Stimulated activated CD8-positive, alpha-beta memory T cell treated with anti-CD3 and anti-CD28 coated beads, Interleukin-15, amount 100 ng/mL, for 24 hours (primary cell): ENCODE measurements at places on chromosomes 6 and 20.

DNA sequence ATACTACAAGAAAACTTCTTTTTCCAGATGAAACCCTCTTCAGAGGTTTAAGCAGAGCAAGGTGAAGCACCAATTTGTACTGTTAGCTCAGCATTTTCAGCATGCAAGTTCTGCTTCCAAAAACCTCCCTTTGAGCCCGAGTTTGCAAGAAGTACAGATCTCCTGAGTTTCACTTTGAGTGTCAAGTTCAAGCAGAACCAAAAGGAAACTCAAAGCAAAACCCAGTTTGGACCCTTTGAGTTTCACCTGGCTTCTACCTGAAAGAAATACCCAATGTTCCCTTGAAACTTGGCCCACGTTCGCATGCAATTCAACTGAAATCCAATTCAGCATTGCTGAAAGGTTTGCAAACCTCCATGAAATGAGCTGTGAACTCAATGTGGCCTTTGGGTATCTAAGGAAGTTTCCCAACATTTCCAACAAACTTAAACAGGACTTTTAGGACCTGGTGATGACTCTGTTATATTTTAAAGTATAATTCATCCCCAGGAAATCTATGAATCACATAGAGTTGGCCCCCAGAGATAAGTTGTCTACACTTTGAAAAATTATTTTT is 62.9 kb upstream of the HBS1L start:
- DNase-seq: no peak

DNA sequence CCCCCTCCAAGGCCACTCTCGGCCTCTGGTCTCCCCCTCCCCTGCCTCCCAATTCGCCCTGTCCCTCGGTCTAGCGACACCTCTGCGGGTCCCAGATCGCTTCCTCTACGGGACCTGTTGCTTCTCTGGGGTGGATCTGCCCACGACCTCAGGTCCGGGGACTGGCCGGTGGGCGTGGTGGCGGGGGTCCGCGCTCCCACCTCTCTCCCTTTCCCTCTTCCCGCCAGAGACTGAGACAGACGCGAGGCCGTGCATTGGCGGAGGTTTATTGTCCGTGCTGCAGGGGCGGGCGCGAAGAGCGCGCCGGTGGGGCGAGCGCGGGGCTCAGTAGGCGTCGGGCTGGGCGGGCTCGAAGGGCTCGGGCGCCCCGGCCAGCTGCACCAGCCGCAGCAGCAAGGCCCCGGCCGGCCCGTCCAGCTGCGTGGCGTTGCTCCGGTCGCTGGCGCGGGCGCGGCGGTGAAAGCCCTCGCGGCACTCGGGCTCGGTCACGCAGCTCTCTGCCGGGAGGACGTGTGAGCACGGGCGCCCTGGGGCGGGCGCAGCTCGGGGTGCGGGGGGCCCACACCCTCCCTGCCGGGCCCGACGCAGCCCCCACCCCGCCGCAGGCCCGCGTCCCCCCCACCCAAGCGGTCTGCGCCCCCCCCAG is 2.1 kb downstream of the AVP start:
- DNase-seq: no peak

DNA sequence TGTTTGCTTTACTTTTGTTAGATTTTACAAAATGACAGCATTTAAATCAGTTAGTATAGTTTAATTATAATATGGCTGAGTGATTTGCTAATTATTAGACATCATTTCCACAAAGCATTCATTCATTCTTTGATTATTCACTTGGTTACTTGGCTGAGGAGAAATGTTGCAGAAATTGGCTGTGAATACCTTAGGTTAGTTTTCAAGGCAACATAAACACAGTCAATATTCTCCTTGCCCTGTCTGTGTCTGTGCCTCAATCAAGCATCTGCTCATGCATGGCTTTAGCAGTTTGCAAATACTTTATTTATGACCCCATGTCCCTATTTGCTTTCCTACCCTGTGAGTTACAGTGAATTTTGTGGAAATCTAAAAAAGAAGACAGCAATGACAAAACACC is 718.3 kb downstream of the EPM2A start:
- DNase-seq: no peak

DNA sequence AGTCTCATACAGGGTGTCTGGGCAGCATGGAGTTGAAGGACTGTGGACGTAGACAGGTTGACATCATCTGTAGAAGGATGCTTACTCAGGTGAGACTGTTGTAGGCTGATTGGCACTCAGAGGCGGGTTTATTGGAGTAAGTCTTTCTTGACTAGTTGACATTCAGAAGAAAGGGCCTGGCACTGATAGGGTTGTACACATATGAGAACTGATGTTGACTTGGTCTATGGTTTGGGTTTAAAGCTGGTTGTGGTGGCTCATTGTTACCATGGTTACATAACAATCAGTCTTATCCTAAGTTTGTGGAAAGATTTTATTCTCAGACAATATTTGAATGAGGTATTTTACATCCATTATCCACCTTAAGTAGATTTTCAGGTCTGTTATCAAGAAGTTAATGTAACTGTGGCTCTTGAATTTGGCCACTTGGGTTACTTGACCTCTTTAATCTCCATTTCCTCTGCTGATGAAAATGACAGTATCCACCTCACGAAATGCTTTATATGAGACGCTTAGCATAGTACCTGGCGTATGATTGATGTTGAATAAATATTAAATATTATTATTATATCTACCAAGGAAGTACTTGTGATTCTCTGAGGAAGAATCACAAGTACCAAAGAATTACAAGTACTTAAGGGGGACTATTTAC is 109.3 kb downstream of the DNAH8 start:
- no peak for DNase-seq

- DNase-seq: no peak
These were observed 3.8 kb upstream of the E2F1 start for GRCh38 chr20:33689973-33690372.

- DNase-seq: no peak
These were observed 171.7 kb upstream of the CCN2 start for GRCh38 chr6:132122871-132123270.

DNA sequence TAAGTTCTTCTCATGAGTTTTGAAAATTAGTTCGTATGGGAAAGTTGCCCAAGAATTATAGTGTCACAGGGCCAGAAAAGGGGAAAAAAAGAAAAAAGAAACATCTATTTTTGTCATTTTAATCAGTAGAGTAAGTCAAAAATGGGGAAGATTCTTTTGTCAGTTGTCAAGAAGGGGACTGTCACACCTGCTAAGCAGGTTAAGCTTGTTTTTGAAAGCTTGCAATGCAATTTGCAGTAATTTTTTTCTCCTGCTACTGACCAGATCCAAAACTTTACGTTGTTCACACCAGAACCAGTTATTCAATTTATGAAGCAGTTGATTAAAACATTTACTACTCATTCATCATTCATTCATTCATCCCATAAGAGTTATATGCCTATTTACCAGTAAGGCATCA is 171.4 kb downstream of the SOX4 start:
- DNase-seq: no peak

DNA sequence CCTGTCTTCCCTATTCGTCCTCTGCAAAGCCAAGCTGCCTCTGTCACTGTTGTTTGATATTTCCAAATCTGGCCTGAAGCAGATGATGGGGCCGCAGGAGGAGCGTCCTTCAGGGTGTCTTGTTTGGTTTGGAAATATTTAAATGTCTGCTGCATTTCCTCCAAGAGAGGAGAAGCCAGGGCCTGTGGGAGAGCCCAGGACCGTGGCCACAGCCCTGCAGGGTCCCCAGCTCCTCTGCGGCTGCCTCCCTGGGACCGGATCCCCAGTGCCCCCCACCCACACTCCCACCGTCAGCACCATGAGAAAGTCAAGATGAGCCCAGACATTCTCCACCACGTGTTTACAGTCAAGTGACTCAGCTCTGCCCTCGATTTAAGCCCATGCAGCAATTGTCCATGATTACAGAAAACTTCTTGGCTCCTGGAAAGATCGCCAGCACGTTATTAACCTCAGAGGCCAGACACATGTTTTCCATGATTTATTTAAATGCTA is 18.2 kb downstream of the FOXF2 start:
- no peak for DNase-seq

- DNase-seq: peak; percentile 32
These were observed 20.8 kb upstream of the CHRNA4 start for GRCh38 chr20:63381781-63382431.

GRCh38 chr20:6515261-6515660 is 252.2 kb upstream of the BMP2 start:
- no peak for DNase-seq
